ENCODE measurements at places on chromosomes 12 and 14.

DNA sequence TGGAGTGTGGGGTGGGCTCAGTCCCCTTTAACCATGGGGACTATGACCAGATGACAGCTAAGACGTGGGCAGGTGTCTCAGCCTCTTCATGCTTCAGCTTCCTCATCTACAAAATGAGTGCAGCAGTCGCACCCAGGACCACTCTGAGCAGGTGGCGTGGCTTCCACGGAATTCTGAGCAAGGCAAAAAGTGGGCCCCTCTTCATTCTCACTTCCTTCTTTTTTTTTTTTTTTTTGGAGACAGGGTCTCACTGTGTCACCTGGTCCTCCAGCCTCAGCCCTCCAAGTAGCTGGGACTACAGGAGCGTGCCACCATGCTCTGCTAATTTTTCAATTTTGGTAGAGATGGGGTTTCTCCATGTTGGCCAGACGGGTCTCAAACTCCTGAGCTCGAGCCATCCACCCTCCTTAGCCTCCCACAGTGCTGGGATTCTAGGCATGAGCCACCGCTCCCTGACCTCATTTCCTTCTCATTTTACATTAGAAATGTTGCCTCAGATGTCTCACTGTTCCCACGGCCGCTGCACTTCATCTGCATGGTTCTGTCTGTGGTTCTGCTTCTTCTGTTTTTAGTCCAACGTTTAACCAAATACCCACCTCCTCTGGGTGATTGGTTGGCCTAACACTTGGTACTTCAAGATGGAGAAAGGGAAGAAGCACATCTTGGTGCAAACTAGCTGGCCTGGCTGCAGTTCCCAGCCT is 41.3 kb upstream of the BCL7A start:
- peak; percentile 84 for DNase-seq

GRCh38 chr14:25351269-25351668 is 301.3 kb upstream of the STXBP6 start:
- DNase-seq = no peak

DNA sequence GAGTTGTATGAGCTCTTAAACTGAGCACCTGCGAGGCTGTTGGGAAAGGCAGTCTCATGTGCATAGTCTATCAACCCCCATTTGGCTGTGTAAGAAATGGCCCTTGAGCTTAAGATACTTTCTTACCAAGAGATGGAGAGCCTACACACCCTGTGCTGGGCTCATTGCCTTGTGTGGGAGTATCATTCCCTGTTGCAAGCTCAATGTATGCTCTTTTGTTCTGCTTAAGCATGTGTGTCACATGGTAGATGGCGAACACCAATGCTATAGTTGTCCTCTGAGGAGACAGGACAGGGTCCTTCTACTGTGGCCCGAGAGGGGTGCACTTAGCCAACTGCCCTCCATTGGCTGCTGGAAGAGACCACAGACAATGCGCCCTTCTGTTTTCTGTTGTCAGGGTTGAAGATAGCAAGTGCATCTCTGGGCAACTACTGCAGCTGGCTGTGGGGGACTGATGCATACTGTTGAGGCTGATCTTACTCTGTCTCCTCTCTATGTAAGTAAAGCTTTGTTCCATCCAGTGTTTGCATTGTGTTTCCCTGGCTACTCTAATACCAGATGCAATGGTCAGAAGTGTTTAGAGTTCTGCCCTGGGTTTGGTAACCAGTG is 79.5 kb downstream of the PTPRB start:
- DNase-seq = no peak

DNA sequence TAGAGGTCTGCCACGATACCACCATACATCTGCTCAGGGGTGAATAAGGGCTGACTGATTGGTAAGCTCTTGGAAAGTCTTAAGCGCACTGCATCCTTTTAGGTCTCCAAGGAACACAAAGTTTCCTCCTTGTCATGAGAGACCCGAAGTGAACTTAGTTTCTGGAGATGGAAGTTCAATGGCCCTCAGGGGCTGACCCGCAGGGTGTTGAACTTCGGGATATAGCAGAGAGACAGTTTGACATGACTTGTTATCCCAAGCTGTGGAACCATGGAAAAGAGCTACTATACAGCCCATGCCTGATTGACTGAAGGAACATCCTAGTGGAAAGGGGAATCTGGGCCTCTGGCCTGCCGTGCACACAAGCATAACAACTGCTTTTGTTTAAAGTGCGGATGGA is 26.9 kb upstream of the CPNE8 start:
- DNase-seq = no peak

DNA sequence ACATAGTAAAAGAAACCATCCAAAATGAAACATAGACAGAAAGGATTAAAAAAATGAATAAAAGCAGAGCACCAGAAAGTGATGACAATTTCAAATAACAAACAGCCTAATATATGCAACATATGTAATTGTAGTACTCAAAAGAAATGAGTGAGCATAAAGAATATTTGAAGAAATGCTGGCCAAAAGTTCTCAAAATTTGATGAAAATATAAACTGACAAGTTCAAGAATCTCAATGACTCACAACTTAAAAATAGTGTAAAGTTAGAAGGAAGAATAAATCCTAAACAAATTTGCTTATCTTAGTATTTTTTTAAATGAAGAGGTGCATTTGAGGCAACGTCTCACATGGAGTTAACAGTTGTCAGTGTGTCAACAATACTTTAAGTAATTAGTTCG is 498.9 kb downstream of the SLC6A15 start:
- no peak for DNase-seq

DNA sequence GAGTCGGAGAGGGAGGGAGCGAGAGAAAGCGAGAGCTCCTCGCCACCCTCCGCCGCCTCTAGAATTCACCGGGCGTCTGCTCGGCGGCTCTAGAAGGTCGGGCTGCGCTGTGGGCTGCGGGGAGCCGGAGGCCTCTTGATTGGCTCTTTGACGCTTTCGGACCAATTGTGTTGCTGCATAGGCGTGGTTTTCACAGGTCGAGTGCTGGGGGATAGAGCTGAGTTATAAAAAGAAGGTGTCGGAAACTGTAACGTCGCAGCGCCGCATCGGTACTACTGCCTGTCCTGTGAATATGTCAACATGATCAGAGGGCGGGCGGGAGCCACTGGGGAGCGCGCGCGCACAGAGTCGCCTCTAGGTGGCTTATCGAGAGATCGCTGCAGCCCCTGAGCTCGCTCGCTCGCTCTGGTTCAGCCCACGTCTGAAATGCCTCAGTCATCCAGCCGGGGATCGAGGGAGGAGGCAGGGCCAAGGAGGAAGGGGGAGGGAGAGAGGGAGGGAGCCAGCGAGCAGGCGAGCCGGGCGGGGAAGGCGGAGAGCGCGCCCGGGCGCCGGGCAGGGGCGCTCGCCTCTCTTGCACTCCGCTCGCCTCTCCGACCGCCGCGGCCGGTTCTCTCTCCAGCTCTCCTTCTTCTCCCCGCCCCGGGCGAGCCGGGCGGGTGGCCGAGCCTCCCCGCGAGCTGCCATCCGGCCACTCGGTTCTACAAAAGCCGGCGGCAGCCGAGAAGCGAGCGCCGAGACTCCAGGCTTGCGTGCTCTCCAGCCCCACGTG is at the start of gene TBX3:
Gene TBX3, minus strand, starts transcription at position 78 of the 772 bp plus-strand sequence. CDS start 975 bp downstream, outside the sequence.
- peak; percentile 60 for DNase-seq

GRCh38 chr12:31876568-31877424 is 82.4 kb upstream of the RESF1 start:
- DNase-seq = peak; percentile 56

DNA sequence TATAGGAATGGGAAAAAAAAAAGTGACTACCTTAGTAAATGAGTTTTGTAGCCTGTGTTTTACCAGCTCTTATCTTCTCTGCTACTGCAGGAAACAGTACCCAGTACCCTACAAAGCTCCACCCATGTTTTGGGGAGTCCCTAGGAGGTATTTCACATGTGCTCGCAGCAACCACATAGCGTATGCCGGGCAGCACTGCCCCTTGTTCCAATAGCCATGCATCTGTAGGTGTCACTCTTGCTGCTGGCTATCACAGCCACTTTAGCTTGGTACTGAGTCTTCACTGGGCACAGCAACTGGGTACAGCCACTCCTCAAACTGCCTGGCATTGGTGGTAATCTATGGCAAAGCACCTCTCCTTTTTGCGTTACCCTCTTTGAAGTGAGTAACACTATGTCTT is 2.0 kb upstream of the MDM1 start:
- DNase-seq = peak; percentile 6

DNA sequence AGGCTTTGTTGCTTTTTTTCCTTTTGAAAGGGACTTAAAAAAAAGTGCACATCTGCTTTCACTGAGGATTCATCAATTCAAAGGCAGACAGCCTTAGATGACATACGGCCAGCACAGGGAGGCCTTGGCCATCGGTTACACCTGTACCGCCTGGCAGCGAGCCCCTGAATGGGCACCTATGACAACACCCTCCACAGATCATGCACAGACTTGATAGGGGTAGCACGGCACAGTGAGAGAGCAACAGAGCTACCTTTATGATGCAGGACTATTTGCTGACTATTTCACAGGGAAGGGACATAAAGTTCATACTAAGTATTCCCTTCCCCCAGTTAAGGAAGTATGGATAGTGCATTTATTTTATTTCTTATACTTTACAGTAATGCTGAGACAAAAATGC is 137.9 kb upstream of the ARID2 start:
- DNase-seq = no peak

- DNase-seq = no peak
Observed at GRCh38 chr14:64721391-64721791, 17.2 kb downstream of the PLEKHG3 start.

DNA sequence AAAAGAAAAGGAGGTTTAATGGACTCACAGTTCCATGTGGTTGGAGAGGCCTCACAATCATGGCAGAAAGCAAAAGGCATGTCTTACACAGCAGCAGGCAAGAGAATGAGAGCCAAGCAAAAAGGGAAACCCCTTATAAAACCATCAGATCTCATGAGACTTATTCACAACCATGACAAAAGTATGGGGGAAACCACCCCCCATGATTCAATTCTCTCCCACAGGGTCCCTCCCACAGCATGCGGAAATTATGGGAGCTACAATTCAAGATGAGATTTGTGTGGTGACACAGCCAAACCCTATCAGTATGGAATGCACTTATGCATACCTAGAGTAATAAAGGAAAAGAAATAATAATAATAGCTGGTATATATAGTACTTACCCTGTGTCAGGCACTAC is 4.5 kb upstream of the GLIPR1 start:
- no peak for DNase-seq
